Panc1 (cell line): ENCODE measurements at places on chromosomes 3 and 15. TPM values are rescaled to one million over a fixed set of nuclear protein-coding genes. Genes with fewer than 3 reads are reported as not detected.

Gene CILP
- total RNA-seq: 0.08 TPM

Gene MAGI1
- 9.5 TPM for total RNA-seq

Gene FOXB1
- total RNA-seq: 0.64 TPM

Gene GOLGA6L10
- total RNA-seq: 3.5 TPM

Gene CHDH
- total RNA-seq: 24.1 TPM

Gene POPDC2
- total RNA-seq: 0.15 TPM

Gene CLDN18
- total RNA-seq: 0.08 TPM
